ENCODE measurements at places on chromosomes 16 and 17.

DNA sequence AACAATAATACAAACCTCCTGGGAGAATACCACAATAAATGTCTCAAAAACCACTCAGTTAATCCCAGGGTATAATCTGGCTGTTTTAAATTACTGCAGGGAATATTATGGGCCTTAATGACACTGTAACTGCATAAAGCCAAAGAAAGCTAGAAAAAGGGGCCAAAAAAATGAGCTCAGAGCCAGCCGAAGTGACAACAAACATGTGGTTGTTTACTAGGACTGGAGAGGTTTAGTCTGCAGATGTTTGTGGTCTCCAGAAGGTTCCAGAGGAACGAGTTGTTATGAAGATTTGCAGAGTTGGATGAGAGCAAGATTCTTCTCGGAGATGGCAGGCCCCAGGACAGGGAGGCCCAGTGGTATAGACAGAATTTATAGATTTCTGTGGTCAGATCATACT, 97.1 kb upstream of the AKTIP start:
- no peak for DNase-seq

DNA sequence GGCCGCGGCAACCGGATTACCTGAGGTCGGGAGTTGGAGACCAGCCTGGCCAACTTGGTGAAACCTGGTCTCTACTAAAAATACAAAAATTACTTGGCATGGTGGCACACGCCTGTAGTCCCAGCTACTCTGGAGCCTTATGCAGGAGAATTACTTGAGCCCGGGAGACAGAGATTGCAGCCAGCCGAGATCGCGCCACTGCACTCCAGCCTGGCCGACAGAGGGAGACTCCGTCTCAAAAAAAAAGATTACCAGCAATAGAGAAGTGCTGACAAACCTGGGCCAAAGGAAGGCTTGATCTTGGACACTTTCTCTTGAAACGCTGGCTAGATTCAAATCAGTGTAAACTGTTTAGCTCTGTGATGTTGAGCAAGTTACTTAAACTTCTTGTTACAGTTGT, 4.3 kb downstream of the MT1H start:
- peak; percentile 35 for DNase-seq

DNA sequence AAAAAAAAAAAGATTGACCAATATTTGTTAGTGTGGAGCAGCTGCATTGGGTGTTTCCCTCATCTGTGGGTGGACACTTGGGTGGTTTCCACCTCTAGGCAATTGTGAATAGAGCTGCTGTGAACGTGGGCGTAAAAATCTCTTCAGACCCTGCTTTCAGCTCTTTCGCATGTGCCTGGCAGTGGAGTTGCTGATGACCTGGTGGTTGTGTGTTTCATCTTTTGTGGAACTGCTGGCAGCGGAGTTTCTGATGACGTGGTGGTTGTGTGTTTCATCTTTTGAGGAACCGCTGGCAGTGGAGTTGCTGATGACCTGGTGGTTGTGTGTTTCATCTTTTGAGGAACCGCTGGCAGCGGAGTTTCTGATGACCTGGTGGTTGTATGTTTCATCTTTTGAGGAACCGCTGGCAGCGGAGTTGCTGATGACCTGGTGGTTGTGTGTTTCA, 21.4 kb downstream of the ZC3H18 start:
- DNase-seq: peak; percentile 24

- DNase-seq: no peak
Measured at GRCh38 chr16:77327717-77328116, 107.1 kb downstream of the ADAMTS18 start.

GRCh38 chr17:41263212-41263611, 2.0 kb upstream of the KRTAP9-6 start:
- DNase-seq: no peak

GRCh38 chr16:66085651-66086050, 280.8 kb upstream of the CDH5 start:
- DNase-seq: no peak

DNA sequence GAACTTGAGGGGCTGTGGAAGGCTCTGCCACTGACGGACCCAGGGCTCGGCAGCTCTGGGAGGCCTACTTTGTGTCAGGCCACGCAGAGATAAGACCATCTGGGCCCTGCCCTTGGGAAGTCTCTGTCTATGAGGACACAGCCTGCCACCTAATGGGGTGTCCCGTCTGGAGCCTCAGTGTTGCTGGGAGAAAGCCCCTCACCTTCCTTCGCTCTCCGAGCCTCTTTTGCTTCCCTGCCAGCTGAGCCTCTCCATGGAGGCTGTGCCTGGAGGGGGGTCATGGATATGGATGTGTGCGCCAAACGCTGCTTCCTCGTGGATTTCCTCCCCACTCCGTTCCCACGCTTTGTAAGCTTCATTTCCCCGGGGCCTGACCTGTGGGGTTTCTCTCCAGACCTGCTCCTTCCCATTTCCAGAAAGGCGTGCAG, 228.8 kb downstream of the SEC14L1 start:
- no peak for DNase-seq

DNA sequence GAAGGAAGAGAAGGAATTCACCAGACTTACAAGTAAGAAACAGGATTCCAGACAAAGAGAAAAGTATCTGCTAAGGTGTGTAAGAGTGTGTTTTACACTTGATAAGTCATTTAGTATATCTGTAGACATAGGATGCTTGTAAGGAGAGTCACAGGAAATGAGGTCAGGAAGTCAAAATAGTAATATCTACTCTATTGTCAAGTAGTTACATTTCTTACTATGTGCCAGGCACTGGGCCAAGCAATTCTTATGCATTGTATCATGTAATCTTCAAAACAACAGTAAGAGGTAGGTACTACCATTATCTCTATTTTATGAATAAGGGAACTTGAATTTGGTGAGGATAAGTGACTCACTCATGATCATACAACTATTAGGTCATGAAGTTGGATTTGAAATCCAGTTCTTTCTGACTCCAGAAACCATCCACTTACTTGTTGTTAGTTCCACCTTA, 129.1 kb downstream of the SNX11 start:
- no peak for DNase-seq

DNA sequence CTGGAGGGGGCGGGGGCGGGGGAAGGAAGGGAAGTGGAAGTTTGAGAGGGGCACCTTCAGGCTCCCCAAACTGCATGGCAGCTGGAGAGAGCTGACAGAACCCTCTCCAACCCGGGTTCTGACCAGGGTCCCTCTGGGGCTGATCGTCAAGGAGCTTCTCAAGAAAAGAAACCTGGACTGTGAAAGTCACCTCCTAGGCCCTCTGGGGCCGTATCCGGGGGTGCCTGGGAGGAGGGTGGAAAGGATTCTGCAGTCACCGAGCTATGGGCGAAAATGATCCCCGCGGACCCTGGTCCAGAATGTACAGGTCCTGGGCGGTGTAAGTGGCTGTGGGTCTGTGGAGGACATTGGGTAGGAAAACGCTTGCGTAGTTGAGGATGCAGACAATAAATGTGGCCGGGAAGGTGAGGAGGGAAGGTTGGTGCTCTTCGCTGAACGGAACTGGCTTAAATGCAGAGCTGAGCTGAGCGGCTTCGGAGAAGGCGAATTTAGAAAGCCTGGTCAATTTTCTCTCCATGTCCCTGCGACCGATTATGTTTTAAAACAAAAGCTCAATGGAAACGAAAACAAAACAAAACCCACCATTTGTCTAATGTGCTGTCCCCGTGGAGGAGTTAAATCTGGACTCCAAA, 3.6 kb upstream of the LHX1 start:
- no peak for DNase-seq

DNA sequence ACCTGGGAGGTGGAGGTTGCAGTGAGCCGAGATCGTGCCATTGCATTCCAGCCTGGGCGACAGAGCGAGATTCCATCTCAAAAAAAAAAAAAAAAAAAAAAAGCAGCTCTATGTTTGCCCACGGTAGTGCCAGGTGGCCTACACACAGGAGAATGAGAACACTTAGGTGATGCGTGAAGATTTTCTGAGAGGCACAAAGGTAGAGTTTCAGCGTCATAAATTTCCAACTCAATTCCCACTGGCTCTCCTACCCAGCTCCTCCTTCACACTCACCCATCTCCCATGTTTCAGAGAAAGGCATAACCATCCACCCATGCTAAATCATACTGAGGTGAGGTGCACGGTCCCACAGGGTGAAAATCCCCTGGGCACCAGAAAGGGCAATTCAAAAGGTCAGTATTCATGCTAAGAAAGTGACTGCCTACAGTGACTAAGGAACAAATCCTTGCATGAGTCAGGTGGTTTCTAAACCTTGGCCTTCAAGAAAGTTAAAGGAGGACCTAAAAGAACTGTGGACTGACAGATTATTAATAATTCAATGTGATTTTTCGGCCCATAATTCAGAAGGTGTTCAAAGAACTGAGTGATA, 4.8 kb downstream of the DCAKD start:
- DNase-seq: no peak

- DNase-seq: no peak
Measured at GRCh38 chr17:69997332-69997731, 77.7 kb upstream of the KCNJ16 start.

- no peak for DNase-seq
Measured at GRCh38 chr16:57226701-57227621, 18.1 kb upstream of the ARL2BP start.

DNA sequence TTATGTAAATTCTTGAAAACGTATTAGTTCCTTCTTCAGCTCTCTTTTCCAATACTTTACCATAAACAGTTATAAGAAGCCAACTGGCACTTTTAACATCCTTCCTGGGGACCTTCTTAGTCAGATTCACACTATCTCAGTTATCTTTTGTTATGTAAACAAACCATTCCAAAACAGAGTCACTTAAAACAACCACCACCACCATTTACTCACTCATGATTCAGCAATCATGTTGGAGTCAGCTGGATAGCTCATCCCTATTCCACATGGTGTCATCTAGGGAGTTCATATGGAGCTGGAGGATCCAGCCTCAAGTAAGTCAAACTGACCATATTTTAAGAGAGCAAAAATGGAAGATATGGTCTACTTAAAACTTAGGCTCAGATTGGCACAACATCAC, 240.3 kb upstream of the IRX3 start:
- no peak for DNase-seq

DNA sequence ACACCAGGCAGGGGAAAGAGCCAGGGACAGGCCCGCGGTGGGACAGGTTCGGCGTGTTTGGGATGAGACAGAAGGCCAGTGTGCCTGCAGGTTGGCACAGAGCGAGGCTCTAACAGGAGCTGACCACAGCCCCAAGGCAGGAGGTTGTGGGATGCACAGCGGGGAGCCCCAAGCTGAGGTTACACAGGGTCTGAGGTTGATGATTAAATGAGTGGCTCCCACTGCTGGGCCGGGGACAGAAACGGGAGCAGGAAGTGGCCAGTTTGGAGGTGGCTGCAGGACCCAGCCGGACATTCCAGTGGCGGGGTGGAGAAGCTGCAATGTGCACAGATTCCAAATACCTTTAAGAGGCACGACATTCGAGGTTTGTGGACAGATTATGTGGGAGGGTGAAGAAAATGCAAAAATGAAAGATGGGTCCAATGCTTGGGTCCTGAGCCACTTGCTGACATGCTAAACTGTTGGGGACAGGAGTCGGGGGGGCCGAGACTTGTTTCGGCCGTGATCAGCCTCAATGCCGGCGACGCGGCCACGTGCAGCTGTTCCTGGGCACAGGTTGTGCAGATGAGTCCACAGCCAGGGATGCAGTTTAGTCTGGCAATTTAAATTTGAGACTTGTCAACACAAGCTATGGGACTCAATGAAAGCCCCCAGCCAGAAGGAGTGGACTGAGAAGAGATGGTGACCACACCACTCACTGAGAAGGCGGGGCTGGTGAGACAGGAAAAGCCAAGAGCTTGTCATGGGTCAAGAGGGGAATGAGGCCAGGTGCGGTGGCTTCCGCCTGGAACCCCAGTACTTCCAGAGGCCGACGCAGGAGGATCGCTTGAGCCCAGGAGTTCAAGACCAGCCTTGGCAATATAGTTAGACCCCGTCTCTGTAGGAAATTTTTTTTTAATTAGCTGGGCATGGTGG, 8.7 kb downstream of the ENPP7 start:
- DNase-seq: no peak

DNA sequence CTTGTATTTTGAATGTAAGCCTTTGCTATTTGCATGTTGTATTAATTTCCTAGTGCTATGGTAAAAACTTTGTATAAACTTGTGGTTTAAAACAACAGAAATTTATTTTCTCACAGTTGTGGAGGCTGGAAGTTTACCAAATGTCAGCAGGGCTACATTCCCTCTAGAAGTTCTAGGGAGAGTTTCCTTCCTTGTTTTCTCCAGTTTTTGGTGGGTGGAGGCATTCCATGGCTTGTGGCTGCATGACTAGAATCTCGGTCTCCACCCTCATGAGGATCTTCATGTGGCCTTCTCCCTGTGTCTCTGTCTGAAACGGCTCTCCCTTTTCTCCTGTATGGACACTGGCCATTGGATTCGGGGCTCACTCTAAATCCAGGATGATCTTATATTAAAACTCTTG, 482.2 kb upstream of the GOT2 start:
- DNase-seq: no peak

- peak; percentile 20 for DNase-seq
Measured at GRCh38 chr17:17713839-17714238, 32.6 kb downstream of the RAI1 start.

- DNase-seq: no peak
Measured at GRCh38 chr17:77178050-77178449, 37.3 kb downstream of the SEC14L1 start.

DNA sequence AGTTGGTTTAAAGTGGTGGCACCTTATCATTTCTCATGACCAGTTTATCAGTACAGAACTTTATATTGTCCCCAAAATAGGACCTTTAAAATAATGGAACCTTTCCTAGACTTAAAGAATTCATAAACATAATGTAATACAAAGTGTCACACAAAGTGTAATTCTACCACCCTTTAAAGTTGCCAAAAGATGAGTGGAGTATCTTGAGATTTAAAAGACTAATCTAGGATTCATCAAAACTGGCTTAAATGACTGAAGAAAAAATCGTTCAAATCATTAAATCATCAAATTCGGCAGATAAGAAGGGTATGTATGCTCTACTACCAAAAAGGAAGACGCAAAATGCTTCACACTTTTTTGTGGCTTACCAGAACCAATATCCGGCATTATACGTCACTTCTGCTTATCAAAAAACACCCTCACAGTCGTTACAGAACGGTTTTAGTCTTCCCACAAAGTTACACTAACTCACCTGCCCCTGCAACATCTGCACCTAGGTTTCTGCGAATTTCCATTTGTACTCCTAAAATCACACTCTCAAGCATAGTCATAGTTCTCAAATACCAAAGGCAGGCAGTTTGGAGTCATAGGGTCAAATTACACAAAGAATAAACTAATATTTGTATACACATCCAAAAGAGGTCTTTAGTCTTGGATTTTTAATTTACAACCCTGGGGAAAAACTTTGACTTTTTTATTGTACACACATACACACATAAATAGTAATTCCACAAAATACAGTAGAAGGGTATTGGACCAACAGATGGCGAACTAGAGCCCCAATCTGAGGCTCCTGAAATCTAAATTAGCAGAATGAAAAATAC, 1.4 kb upstream of the KANSL1 start:
- peak; percentile 56 for DNase-seq
